EH (cell line): ENCODE measurements at places on chromosomes 6 and 20.
A peak's percentile ranks its signal among the peaks of the same experiment; 100 is the strongest.

DNA sequence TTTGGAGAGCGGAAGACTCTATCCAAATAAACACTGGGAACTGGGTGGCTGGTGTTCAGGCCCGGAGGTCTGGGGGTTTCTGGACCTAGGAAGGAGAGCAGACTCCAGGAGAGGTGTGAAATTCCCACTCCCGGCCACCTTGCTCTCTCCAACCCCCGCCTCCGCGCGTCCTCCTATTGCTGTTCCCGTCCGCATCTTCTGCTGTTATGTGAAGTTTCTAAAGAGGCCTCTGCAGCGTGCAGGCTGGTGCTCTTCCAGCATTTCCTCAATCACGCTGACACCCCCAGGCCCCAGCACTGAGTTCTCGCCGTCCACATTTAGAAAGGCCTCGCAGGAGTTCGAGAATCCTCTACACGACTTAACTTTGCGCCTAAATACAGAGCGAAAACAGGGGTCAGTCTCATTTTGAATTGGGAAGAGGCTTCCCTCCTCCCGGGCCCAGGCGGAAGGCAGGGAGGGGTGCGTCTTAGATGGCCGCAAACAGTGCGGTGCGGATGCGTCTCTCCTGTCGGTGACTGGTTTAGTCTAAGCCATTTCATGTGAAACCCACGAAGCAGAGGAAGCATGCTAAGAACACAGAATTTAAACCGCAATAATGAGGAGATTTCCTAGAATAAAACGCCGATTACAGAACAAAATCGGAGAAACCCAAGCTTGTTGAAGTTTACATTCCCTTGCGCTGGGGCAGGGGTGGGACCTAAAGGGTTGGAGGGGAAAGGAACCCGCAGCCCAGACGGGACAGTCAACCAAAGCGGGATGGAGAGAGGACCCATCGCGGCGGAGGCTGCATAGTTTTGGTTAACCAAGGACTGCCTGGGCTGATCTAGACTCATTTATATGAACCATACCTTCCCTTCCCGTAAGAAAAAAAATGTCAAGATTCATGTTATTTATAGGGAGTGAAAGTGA is 4.0 kb upstream of the FOXF2 start:
- no peak for DNase-seq

- DNase-seq, result no peak
These were observed 33.9 kb downstream of the MBOAT1 start for GRCh38 chr6:20178327-20178726.

GRCh38 chr6:30129265-30130178 is 6.4 kb upstream of the TRIM40 start:
- no peak for DNase-seq

DNA sequence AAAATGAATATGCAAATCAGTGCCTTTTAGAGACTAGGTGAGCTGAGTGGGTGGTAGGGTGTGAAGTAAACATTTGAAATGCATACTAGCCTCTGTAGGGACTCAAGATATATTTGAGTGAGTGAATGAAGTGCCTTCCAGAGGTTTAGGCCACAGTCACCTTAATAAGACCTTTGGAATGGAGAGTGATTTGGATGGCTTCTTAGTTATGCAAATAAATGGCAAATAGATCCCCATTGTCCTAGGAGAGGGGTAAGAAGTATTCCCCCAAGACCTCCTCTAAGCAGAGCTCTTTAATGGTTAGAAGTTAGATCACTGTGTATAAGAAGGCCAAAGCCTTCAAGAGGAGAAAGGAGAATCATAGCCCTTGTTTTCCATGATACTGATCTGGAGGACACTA is 47.8 kb upstream of the IMPG1 start:
- no peak for DNase-seq

DNA sequence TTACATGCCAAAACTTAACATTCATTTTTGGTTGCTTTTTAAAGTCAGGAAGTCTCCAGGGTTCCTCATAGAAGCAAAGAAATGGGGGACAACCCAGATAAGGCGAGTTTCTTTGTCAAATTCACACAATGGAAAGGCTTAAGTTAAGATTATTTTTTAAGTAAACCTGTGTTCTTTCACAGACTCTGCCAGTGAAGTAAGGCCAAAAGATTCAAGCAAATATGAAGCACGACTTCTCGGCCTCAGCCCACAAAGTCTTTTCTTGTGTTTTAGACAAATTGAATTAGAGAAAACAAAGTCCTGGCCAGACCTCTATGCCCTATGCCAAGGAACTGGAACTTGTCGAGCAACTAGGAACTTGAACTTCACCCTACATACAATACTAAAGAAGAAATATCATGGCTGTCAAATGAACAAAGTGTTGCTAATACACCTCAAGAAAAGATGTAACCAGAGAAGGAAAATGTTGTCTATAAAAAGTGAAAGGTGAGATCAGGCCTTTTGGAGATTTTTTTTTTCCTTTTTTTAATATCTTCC is 540.0 kb upstream of the JARID2 start:
- DNase-seq, result no peak

GRCh38 chr6:24403501-24403824 is 727 bp downstream of the MRS2 start:
- DNase-seq, result no peak

DNA sequence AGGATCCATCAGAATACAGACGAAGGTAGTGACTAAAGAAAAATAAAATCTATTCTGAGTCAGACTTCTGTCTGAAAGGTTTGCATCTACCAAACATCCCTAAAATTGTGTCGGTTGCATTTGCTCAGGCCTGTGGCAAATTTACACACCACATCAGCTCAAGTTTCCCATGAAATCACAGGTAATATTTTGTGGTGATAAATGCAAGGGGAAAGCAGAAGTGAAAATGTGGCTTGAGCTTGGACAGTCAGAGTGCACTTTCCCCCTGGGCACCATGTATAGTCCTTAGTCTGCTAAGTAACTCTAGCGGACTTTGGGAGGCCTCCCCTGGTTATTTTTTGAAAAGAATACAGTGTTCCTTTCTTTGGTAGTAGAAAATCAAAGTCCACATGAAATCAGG is 159.1 kb downstream of the PKHD1 start:
- DNase-seq, result no peak

- no peak for DNase-seq
These were observed 115.1 kb upstream of the TNFAIP3 start for GRCh38 chr6:137751768-137752560.

DNA sequence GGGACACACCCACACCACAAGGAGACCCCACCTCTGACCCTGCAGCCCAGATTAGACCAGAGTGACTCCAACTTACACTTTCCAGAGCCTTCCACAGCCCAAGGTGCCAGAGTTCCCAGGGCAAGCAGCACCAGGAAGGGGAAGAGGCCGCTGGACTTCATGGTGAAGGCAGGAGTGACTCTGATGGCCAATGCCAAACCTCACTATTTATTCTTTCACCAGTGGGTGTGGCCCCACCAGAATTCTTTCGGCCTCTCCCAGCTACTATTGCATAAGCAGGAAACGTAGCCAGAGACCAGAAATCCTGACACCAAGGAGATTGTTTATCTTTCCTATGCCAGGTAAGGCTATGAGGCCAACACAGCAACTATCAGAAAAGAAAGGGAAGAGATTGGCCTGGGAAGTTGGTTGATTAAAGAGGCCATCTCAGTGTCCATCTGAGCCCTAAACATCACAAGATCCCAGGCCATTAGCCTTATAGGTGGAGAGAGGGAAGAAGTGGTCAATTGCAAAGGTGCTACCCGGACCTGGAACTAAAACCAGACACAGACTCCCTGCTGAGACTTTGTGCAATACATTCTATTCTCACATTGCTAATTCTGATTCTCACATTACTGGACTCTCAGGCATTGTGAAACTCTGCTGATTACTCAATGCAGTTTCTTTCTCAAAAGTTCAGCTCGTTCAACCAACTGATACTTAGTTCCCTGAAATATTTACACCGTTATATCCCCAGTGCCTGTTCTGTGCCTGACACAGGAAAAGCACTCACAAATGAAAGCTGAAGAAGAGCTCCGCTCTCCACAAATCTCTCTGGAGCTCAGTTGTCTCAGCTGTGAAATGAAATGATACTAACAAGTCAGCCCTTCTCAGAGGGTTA is at the start of gene SLPI:
TSS of gene SLPI (minus strand) at position 182 of the 880 bp plus-strand sequence. CDS start at position 161, 21 bp downstream.
- peak; percentile 13 for DNase-seq

DNA sequence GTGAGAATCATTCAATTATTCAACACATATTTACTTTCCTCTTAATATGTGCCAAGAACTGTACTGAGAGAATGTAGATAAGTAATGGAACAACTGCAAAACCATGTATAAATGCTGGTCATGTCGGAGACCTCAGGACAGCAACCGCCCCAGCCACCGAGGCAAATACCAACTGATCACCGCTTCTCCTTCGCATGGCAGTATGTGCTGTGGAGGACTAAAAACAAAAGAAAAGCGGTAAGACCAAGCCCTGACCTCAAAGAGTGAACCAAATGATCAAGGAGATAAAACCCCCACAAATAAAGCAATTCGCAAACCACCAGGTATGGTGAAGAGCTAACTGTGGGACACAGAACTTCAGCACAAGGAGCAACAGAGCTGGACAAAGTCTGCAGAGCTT is 104.3 kb downstream of the TRERF1 start:
- DNase-seq, result no peak

DNA sequence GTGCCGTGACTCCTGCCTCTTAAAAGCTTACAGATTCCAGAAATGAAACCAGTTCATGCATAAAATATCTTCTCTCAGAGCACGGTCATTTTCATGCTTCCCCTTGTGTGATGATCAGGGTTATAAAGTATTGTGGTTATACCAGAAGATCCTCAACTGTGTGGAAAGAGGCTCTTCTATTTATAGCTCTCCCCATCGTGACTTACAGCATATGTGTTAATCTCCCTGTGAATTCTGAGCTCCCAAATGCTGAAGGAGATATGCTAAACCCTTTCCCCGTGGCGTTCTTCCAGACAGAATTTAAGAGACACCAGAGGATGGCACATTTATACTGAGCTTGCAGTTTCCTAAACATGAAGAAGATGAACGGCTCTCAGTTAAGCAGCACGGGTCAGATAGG is 158.8 kb downstream of the CDH26 start:
- DNase-seq, result peak; percentile 61

GRCh38 chr6:123589973-123590372 is 46.8 kb downstream of the TRDN start:
- DNase-seq, result no peak

GRCh38 chr6:85449818-85450759 is at the start of gene NT5E:
TSS of gene NT5E (plus strand) at chr6:85450083. CDS start at chr6:85450140, 57 bp downstream.
- DNase-seq, result peak; percentile 85

DNA sequence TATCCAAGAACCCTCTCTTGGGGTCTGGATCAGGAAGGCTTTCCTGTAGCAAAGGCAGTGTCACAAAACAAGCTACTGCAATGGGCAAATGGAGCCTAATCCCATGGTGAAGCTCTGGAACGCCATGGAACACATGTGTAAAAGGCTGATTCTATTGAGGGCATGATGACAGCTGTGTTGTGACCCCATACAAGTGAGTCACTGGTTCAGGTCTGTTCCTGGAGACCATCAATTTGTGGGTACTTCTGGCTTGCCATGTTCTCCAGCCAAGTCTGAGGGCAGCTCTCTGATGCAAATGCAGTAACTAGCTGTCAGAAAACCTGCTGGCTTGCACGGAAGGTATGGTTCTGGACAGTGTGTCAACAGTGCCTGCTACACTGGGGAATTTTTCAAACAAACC is 33.3 kb upstream of the ECHDC1 start:
- no peak for DNase-seq

- DNase-seq, result peak; percentile 71
These were observed 8.8 kb upstream of the PERP start for GRCh38 chr6:138115877-138116660.

DNA sequence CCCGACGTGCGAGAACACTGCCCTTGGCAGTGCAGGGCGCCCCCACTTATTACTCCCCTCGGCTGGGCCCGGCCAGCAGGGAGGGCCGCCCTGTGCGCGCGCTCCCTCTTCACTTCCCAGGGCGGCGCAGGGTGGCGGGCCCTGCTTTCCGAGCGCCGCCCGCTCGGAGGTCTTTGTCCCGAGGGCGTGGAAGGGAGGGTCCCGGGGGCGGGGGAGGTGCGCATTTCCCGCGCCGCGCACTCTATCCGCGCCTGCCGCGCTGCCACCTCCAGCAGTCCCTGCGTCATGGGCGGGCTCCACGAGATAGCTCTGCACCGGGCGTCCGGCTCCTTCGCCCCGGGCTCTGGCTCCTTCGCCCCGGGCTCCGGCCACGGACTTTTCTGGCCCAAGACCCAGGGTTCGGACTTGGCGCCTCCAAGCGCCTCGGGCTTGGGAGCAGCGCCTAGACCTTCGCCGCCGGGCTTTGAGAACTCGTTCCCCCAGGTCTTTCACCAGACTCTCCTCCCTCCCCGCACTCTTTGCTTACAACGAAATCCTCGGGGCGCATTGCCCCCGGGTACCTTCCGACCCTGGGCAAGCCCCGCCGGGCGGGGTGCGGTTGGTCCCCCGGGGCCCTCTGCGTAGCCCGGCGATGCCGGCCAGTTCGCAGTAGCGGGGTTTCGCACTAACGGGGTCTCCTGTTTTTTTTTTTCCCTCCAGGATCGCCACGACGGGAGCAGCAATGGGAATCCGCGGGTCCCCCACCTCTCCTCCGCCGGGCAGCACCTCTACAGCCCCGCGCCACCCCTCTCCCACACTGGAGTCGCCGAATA is 1.6 kb downstream of the TFAP2C start:
- peak; percentile 69 for DNase-seq

DNA sequence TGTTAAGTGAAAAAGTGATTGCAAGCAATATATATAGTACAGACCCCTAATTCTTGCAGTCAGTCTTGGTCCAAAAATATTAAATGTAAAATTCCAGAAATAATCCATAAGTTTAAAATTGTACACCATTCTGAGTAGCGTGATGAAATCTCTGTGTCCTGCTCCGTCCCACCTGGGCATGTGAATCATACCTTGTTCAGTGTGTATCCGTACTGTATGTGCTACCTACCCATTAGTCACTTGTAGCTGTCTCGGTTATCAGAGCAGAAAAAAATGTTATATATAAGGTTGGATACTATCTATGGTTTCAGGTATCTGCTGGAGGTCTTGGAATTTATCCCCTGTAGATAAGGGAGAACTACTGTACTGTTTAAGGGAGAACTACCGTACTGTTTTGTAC is 16.3 kb downstream of the IRAK1BP1 start:
- DNase-seq, result no peak

DNA sequence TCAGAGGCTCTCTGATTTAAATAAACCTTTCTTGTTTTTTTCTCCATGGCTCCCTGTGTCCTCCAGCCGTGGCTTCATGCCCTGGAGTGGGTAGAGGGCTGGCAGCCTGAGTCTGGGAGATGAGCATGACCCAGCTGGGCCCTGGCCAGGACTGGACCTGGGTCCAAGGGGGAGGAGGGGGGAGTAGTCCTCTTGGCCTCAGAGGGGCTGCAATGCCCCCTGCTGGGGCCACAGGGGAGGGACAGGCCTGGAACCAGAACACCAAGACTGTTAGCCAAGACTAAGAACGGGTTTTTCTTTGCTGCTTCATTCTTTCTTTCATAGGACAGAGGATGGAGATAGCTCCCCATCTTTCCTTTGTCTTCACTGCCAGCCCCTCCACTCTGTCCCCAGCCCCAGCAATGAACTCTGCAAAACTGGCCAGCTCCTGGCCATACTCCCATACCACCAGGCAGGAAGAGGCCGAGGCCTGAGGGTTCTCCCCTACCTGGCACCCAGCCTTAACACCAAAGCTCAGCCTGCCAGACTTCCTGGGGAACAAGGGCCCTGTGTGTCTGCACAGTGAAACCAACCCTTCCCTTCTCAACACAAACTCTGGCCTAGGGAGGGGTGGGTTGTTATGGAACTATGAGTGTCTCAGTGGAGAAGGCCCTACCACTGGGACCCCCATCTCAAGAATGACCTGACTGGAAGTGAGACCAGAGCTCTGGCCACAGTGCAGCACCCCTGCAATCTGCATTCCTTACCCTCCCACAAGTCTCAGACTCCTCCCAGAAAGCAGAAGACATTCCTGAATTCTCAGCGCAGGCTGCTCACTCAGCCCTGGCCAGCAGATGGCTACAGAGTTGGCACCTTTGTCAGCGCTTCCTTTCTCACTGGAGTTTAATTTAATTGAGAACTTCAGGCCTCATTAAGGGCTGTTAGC is 11.0 kb downstream of the SLC29A1 start:
- peak; percentile 80 for DNase-seq
